ENCODE measurements at places on chromosomes 5 and 9.

DNA sequence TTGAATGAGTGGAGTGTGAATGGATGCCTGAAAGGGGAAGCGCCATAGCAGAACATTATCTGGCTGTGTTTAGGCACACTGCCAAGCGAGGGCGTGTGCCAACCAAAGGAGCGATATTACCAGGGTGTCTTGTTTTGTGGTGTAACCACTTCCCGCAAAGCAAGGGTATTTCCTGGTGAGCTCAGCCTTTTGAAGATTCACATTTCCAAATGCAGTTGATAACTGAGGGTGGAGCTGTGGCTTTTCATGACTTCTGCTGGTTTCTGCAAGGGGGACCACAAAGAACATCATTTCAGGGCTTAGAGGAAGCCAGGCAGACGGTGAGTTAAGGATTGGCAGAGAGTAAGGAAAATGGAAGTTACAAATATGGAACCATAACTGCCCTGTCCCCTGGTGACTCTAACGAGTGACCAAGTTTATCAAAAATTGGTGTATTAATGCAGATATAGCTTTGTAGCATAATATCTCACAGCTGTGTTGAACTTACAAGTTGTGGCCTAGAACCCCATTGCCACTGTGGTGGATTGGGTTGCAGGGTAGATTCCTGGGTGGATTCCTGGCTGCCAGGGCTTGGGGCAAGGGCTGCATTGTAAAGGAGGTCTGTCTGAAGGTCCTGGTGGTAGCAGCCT lies 71.4 kb downstream of the RALGPS1 start:
- DNase-seq, result peak; percentile 85

- no peak for DNase-seq
Measured at GRCh38 chr5:10876006-10876744, 115.1 kb upstream of the DAP start.

DNA sequence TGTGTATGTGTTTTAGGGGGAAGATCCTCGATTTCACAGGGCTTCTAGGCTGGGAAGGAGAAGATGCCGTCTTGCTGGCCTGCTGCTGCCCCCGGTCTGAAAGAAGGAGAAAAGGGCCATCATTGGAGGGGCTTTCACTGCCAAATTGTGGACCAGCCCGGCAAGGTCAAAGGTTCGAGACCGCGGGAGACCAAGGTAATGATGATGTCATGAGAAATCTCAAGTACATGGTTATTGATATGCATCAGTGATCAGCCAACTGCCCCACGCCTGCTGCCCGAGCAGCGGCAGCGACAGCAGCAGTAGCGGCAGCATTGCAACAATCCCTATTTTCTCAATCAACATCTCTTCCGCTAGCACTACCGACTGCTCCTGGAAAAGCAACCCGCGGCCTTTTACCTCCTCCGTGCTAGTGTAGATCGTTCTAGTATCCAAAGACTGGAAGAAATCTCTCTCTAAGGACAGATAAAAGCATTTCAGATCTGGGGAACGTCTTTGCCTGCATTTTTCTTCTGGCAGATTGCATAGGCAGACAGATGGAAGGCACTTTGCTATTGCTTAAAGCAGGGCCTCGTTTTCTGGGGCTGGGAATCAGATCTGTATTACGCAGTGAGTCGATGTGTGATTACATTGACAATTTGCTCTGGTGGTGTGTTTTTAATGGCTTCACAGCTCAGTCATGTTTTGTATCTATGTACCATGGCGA lies 215.3 kb downstream of the MEF2C start:
- no peak for DNase-seq

DNA sequence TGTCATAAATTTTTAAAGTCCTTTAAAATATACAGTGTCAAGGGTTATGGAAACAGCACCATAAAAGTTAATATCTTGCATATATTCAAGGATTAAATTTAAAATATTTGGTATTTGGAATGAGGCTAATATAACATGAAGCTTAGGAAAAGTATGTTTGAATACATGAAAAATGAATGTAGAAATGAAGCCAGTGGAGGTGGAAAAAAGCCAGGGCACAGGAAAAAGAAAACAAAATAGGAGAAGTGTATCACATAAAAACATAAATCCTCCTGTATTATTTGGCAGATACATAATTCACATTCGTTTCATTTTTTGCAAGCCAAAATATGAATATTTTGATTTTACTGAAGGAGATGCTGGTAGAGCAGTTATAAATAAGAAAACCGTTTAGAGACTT lies 587.0 kb upstream of the ZNF608 start:
- DNase-seq, result no peak

DNA sequence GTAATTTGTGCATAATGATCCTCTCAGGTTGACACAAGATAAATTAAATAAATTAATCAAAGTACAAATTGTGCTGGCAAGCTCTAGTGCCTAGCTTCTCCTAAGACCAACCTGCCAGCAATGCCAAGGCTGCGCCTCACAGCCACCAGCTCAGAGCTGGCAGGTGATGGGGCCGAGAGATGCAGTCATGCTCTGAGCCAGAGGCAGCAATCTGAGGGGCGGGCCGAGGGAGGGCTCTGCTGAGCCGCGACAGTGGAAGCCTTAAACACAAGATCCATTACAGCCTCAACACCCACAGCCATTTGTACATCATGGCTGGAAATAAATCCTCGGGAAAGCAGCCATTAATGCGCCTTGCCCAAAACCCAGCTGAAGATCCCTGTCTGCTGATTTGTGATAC lies 20.3 kb downstream of the MED27 start:
- DNase-seq, result no peak

DNA sequence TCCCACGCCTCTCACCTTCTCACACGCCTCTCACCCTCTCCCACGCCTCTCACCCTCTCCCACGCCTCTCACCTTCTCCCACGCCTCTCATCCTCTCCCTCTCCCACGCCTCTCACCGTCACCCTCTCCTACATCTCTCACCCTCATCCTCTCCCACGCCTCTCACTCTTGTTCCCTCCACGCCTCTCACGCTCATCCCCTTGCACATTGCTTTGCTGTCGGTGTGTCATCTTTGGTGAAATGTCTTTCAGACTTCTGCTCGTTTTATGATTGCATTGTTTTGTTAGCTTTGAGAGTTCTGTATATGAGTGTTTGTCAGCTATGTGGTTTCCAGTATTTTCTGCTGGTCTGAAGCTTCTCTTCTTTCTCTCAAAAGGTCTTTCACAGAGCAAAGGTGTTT lies 102.7 kb downstream of the EHMT1 start:
- DNase-seq, result no peak
